GM18507 (cell line): ENCODE measurements at places on chromosomes 5 and 9.

GRCh38 chr9:92181296-92181695 lies 66.1 kb upstream of the SPTLC1 start:
- DNase-seq: no peak

DNA sequence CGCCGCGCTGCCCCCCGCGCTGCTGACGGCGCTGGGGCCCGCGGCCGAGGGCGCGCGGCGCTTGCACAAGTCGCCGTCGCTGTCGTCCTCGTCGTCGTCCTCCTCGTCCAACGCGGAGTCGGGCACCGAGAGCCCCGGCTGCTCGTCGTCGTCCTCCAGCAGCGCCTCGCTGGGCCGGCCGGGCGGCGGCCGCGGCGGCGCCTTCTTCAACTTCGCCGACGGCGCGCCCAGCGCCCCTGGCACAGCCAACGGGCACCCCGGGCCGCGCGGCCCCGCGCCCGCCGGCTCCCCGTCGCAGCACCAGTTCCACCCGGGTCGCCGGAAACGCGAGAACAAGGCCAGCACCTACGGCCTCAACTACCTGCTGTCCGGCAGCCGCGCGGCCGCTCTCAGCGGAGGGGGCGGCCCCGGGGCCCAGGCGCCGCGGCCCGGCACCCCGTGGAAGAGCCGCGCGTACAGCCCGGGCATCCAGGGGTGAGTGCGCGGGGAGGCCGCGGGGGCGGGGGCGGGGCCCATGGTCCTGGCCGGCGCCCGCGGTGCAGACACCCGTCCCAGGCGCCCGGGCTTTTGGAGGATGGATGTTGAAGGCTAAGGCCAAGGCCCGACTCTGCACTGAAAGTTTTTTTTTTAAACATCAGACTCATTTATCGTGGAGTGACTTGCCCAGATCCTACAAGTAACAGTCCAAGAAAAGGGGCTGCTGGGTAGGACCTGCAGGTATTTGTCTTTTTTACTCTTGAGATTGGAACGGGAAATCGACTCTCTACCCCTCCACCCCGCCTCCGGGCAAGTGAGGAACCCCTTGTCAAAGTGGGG lies 1.2 kb downstream of the TENT4A start:
- no peak for DNase-seq

- DNase-seq: no peak
Measured at GRCh38 chr5:143554187-143554717, 150.8 kb upstream of the NR3C1 start.

DNA sequence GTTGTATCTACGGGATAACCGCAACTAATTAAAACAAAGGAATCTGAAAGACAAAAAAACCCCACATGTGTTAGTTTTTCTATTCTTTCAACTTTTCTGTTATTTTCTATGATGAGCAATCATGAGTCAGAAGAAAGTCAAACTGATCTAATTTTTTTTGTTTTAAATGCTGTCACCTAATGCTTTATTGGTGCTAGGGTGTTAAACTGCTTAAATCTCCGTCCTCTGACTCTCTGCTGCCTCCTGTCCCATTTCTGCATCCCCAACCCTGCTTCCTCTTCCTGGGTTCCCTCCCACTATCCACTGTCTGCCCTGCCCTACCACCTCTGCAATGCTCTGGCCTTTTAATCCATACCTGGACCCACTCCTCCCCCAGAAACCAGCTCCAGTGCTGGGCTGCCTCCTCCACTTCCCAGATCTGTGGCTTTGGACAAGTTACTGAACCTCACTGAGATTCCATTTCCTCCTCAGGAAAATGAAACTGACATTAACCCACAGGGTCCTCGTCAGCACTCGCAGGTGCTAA lies 15.7 kb downstream of the PTPN3 start:
- no peak for DNase-seq

DNA sequence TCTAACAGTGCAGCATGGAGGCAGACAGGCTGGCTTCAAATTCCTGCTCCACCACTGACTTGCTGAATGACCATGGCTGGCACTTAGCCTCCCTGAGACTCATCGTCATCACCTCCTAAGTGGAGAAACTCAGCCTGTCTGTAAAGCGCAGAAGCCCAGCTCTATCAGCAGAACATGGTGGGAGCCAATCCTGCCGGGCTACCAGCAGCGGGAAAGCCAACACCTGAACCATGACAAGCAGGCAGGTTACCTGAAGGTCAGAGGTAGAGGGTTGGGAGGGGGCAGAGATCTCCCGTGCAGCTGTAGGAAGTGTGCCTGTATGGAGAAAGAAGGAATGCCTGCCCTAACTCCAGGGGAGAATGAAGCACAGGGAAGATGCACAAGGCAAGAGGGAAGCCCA lies 72.6 kb upstream of the LRRTM2 start:
- DNase-seq: no peak

DNA sequence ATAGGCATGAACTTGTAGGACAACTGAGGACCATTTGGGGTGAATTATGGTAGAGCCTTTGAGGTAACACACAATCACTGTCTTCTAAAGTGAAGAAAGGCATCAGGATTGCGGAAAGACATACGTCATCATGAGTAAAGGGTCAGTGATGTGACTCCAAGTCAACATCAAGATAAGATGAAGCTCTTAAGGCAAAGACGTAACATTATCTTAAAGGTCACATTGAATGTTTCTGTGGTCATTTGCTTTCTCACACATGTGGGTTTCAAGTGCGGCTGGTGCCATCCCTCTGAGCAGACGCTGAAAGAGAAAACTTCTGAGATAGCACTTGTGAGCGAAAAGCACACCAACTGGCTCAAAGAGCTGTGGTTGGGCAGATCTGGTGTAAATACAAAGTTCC lies 63.3 kb upstream of the GRAMD2B start:
- no peak for DNase-seq

DNA sequence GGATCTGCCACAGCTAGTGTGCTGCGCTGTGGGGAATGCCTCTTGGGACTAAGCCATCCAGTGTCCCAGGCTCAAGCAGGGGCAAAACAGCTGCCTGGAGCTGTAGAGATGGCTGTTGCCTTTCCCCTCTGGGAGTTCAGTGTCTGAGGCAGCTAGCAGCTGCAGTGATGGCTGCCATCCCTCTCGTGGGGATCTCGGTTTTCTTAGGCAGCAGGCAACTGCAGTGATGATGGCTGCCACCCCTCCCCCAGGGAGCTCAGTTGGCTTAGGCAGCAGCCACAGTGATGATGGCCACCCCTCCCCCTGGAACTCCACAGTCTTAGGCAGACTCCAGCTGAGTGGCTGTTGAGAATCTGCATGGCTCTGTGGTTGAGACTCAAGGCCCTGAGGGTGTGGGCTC lies 1389.2 kb upstream of the NUDT12 start:
- DNase-seq: no peak
